ENCODE measurements at places on chromosomes 5 and 9.

GRCh38 chr5:147635882-147636728, 126.2 kb upstream of the DPYSL3 start:
- DNase-seq = no peak

DNA sequence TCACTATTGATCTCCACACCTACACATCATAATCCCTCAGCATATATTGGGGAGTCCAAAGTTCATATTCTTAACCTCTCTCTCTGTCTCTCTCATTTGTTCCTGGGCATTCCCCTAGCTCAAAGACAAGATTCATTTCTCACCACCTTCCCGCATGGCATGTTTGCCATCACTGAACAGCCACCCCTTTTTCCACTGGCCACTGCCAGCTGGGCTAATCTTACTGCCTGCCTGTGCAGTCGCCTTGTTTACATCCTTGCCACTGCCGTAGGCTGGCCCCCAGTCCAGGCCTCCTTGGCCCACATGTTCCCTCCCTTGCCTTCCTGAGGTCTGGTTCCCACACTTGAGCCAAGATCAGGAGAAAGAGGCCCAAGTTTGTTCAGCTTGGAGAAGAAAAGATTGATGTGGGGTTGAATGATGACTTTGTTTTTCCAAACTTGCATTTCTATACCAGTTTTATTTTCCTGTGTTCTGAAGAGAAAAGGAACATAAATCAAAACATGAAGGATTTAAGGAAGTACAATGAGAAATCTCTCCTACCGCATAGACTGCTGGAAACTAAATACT, 80.2 kb downstream of the PLAC8L1 start:
- no peak for DNase-seq

DNA sequence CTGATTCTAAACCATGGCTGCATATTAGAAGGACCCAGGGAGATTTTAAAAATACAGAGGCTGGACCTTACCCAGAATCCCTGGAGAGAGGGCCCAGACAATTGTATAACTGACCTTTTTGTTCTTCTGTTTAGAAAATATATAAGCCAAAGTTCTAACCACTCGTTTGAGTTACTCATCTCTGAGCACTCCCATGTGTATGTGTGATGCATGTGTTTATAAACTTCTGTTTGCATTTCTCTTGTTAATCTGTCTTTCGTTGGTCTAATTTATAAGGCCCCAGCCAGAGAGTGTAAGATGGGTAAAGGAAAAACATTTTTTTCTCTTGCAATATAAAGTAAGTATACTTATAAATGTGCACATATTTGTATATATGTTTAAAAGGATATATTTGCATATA, 443.9 kb downstream of the ZNF608 start:
- no peak for DNase-seq

GRCh38 chr9:125332527-125332926, 70.9 kb downstream of the GAPVD1 start:
- no peak for DNase-seq

DNA sequence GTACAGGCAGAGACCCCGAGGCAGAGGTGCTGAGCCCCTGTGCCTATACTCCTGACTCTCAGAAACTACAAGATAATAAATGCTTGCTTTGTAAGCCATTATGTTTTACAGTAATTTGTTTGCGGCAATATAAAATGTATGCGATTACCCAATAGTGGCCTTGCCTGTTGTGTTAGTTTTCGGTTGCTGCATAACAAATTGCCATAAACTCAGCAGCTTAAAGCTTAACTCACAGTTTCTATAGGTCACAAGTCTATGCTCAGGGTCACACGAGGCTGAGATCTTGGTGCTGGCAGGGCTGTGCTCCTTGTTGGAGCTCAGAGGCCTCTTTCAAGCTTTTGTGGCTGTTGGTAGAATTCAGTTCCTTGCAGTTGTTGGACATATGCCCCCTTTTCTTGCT, 114.8 kb downstream of the COL23A1 start:
- DNase-seq = no peak

DNA sequence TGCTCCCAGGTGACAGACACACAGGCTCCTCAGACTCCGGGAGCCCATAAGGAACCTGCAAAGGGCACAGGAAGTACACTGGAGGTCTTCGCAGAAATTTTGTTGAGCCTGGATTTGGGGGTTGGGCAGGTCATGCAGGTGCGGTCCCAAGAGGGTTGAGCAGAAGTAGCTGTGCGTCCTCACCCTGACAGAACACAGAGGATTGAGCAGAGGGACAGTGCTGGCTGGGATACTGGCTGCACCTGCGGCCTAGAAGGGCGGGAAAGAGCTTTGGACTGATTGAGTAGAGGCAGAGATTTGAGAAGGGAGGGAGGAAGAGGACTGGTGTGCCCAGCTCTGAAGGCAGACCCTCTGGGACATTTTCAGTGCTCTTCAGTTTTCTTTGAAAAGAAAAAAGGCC, 65.4 kb downstream of the PTPDC1 start:
- DNase-seq = peak; percentile 10

GRCh38 chr5:75734913-75735789, 17.9 kb upstream of the POC5 start:
- DNase-seq = no peak

- DNase-seq = no peak
Observed at GRCh38 chr5:98076501-98076900, 697.0 kb upstream of the RGMB start.

GRCh38 chr9:84781931-84782866, 112.7 kb downstream of the NTRK2 start:
- no peak for DNase-seq

DNA sequence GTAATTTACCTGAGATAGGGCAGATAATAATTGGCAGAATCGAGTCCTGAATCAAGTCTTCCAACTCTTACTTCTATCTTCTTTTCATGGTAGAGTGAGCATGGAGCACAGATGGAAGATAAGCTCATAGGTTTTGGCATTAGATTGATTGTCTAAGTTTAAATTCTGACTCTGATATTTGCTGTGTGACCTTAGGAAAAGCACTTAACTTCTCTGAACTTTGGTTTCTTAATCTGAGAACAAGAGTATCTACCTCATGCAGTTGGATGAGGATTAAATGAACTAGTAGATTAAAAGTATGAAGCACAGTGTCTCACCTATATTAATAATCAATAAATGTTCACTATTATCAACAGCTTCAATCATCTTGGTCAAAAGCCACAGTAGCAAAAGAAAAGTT, 9.4 kb upstream of the ASTN2 start:
- no peak for DNase-seq

DNA sequence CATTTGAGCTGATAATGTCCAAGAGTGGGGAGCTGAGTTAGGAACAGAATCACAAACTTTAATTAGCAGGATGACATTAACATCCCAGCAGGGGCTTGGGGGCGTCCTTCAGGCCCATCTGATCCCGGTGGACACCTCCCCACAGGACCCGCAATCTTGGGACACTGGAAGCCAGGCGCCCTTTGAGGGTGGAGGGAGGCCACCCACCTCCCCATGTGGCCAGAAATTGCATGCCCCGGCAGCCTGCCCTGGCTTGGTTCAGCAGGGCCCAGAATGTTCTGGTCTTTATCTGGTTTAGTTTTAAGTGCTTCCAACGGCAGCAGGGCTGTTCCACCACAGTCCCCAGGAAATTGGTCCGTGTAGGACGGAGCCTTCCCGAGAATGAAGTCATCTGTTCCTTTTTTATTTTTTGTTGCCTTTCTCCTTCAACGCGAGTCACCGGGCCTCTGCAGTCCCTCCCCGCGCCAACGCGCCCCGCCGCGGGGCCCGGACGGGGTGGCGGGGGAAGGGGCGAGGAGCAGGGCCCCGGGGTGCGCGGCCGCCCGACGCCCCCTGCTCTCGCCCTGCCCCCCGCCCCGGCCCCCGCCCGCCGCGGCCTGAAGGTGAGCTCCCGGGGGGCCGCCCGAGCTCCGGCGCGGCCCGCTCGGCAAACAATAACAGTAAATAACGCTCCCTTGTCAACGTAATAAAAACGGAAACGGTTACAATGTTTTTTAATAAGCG, 207.9 kb downstream of the C9orf50 start:
- DNase-seq = no peak

All from esophagus muscularis mucosa (tissue), 4 donors.